ENCODE measurements at places on chromosomes 12 and 14.
A peak's percentile ranks its signal among the peaks of the same experiment; 100 is the strongest.

GRCh38 chr12:51721282-51721940 lies 127.1 kb downstream of the FIGNL2 start:
- DNase-seq = peak; percentile 15

DNA sequence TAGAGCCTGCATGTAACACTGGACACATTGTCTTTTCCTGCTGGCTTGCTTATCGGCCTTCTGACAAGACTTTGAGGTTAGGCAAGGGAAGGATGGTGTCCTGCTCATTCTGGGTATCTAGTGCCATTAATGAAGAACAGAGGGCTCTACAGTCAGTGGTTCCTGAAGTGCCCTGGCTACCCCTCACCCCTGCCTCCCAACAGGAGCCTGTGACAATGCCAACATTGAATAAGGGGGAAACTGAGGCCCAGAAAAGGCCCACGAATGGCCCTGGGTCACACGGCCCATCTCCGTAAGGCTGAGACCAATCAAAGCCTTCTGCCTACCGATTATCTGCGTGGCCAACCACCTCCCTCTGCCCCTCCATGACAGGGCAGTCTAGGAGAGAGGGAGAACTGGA lies 2.1 kb downstream of the IFI27L2 start:
- no peak for DNase-seq

- DNase-seq = no peak
These were observed 98.8 kb upstream of the PDE3A start for GRCh38 chr12:20269337-20270067.

DNA sequence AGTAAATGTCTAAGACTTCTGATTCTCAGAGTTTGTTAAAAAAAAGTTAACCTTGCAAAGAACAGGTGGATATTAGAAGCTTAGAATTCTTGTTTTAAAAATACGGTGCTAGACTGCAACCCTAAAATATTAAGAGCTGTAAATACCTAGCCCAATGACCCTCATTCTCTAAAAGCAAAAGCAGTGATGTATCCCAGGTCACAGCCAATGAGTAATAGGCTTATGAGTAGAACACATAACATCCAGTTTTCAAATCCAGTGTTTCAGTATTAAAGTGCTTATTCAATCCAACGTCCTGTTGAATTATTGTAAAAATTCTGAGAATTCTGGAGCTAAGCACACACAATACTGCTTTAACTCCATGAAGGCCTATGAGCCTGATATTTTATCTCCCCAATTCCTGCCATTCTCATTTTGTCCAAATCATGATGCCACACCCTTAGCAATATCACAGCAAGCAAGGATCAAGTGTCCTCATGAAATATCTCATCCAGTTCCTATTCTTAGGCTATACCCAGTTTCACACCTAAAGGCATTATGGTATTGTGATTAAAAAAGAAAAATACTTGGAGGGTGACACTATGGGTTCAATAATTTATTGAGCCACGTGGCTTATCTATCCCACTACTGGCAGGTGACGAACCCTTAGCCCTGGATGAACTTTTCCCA lies 15.3 kb upstream of the ARID4A start:
- no peak for DNase-seq

- DNase-seq = no peak
These were observed 45.0 kb downstream of the GIT2 start for GRCh38 chr12:109951136-109951535.

DNA sequence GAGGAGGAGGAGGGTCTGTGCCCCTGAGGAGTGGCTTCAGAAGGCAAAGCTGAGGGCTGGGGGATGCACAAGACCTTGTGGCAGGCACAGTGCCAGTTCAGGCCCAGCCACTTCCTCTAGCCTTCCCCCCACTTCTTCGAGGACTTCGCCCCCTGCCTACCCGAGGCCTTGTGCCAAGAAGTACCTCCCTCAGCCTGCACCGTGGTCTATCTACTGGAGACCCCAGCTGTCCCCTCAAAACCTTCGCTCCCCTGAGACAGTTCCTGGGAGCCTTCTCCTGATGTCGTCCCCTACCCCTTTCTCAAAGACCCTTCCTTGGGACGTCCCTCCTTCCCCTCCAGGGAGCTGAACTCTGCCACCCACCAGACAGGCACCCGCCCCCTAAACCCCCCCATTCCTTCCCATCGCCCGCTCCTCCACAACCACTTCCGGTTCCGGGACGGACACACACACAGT lies 604 bp downstream of the ZNF384 start:
- peak; percentile 28 for DNase-seq

DNA sequence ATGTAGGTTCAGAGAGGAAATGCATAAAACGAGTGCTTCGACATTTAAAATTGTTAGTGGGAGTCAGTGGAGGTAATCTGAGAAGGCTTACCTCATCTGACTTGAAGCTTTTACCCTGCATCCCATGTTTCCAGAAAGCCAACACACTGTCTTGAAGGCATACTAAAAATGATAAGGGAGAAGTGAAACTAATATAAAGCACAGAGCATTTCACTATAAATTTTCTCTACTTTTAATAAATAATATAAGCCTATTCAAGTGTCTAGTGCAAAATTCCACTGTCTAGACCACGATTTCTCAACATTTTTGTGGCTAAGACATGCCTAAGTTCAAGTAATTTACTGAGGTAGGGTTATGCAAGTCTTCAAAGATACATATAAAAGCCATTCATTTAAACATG lies 29.1 kb upstream of the CDKL1 start:
- no peak for DNase-seq

- no peak for DNase-seq
These were observed 2.4 kb upstream of the NAB2 start for GRCh38 chr12:57086493-57087009.

GRCh38 chr12:108335349-108336119 lies 3.6 kb downstream of the CMKLR1 start:
- no peak for DNase-seq

GRCh38 chr14:101711041-101711856 lies 50.3 kb upstream of the PPP2R5C start:
- no peak for DNase-seq

DNA sequence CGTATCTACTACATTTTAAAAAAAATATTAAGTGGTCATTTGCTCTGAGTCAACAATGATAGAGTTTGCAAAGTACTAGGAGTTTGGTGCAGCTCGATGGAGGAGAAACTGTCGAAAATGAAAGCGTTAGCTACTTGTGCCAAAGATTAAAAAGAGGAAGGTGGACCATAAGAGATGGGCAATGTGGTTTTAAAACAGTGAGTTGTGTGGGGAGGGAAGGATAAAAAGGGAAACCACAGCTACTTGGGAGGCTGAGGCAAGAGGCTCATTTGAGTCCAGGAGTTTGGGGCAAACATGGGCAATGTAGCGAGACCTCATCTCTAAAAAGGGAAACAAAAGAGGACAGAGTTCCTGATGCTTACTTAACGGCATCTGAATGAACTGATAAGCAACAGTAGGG lies 18.2 kb upstream of the STRAP start:
- no peak for DNase-seq

DNA sequence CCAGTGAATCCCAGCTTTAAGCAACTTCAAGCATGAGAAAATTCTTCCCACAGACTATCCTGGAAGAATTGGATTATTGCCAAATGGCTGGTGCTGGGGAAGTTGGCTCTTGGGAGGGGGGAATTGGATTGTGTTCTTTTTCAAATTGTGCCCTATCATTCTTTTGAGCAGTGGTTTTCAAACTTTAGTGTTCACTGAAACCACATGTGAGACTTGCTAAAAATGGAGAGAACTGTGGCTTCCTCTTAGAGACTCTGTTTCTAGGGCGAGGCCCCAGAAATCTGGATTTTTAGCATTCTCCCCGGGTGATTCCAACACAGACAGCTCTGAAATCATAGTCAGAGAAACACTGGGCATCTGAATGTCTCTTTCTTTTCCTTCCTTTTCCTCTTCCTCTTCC lies 14.3 kb upstream of the OTUB2 start:
- no peak for DNase-seq

GRCh38 chr12:120834489-120835303 lies 69.5 kb downstream of the SPPL3 start:
- DNase-seq = no peak

DNA sequence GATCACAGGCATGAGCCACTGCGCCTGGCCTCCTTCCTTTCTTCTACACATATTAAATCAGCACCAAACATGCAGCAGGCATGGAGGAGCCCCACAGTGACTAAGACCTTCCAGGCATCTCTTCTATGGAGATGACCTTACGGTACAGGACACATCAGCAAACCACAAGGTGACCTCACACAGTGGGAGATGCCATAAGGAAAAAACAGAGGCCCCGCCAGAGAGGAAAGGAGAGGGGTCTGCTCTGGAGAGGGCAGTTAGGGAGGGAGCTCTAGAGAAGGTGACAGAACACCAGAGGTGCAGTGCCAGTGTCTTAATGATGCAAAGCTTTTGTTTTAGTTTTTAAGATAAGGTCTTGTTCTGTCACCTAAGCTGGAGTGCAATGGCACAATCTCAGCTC lies 81.1 kb upstream of the ESRRB start:
- DNase-seq = no peak

DNA sequence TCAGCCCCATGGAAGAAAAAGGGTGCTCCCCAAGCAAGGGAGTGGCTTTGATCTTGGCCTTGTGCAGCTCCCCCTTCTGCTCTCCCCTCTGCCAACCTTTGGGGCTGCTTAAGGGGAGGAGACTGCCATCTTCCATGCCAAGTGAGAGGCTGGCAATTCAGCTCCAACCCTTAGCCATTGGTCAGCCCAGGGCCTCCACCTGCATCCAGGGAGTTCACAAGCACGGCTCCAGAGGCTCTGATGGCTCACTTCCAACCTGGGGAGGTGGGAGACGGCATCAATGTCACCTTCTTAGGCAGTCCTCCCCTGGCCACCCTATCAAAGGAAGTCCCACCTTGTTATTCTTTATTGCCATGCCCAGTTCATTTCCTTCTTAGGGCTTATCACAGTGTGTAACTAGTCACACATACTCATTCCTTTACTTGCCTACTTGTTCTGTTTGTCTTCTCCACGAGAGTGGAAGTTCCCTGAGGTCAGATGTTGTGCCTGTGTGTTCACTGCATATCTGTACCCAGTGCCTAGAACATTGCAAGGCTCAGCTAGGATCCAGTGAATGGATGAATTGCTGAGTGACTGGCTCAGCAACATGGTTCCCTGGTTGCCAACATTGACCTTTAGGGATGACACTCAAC lies 5.0 kb downstream of the HDAC7 start:
- DNase-seq = no peak

- DNase-seq = no peak
These were observed 9.9 kb downstream of the SAV1 start for GRCh38 chr14:50658203-50658602.

DNA sequence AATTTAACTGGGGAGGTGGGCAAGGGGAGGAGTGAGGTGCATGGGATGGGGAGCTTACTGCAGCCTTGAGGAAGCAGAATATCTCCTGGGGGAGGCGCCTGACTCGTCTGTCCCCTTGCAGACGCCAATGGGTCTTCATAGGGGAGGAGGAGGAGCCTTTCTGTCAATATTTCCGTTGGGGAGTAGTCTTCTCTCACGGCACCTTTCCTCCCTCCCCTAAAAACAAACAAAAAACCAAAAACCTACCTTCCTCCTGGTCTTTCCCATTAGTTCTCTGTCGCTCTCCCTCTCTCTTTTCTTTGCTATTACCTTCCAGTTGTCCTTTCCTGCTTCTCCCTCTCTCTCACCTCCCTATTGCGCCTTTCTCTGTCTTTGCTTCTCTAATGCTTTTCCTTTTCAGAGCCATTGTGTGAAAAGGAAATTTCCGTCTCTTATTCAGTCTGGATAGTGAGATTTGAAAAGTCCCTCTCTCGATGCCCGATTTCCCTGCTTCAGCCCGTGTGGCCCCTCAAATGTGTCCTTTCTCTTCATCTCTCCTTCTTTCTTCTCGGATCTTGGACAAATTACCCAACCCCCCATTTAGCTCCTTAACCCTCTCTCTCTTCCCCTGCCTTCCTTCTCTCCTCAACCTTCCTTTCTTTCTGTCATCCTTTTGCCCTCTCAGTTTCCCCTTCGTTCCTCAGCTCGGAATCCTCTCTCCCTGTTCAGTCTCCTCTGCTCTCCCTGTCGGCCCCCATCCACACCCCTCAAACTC lies 5.9 kb downstream of the GPR84 start:
- DNase-seq = no peak

GRCh38 chr12:59500915-59501314 lies 94.9 kb upstream of the SLC16A7 start:
- DNase-seq = no peak

GRCh38 chr12:100027671-100028070 lies 42.9 kb upstream of the ANKS1B start:
- DNase-seq = no peak

DNA sequence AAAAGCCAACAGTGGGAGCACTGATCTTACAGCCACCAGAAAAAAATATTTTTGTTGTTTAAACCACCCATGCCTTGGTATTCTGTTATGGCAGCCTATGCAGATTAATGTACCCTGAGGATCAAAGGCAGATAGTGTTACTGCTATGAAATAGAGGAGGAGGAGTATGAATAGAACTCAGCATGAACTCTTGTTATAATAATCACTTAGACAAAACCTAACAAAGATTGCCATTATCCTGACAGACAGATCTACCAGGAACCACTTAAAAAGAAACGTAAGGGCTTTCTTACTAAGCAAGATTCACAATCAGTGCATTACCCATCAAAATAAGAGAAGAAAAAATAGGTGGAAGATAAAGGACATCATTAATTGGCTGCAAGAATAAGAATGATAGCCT lies 558.3 kb downstream of the GALC start:
- DNase-seq = no peak

- no peak for DNase-seq
These were observed 3.9 kb upstream of the TUNAR start for GRCh38 chr14:95872777-95873176.

DNA sequence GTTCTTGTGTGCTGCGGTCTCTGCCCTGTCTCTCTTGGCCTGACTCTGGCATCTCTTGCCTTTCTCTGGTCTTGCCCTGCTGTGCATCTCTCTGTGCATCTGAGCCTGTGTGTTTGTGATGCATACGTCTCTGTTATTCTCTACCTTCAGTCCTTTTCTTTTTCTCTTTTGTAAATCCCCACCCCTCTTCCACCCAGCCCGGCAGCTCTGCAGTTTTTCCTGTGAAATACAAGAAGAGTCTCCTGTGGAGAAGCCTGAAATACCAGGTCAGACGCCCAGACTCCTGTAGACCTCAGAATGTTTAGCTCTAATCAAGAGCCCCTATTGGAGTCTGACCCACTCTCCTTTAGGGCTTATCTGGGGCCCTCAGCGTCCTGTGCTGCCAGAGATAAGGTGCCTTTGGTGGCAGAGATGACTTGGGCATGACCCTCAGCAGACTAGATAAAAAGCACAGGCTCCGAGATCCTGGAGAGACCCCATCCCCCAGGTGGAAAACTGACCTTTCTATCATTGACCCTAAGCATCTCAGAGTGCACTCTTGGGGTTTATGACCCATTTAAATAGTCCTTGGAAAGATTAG lies 167.5 kb upstream of the SRRM4 start:
- no peak for DNase-seq

DNA sequence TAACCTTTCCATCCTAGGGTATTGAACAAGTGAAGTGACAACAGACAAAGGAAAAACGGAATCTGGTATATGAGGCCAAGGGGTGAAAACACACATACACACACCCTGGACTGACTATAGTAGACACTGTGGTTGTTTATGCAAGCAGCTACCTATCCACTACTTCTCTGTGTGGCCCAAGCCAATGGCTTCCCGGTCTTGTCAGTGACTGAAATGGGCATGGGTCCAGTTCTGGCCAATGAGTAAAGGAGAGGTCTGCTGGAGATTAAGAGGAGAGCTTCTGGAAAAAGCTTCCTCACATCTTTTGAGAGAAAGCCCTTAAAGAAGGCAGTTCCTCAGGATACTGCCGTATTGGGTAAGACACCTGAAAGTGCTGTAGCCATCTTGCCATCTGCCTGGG lies 19.3 kb downstream of the MBIP start:
- no peak for DNase-seq

Data from activated T-helper 1 cell treated with Interleukin-2 at 50 U/mL for 16 hours (primary cell).